Astrocyte of the spinal cord (primary cell): ENCODE measurements at places on chromosomes 5 and 9.

DNA sequence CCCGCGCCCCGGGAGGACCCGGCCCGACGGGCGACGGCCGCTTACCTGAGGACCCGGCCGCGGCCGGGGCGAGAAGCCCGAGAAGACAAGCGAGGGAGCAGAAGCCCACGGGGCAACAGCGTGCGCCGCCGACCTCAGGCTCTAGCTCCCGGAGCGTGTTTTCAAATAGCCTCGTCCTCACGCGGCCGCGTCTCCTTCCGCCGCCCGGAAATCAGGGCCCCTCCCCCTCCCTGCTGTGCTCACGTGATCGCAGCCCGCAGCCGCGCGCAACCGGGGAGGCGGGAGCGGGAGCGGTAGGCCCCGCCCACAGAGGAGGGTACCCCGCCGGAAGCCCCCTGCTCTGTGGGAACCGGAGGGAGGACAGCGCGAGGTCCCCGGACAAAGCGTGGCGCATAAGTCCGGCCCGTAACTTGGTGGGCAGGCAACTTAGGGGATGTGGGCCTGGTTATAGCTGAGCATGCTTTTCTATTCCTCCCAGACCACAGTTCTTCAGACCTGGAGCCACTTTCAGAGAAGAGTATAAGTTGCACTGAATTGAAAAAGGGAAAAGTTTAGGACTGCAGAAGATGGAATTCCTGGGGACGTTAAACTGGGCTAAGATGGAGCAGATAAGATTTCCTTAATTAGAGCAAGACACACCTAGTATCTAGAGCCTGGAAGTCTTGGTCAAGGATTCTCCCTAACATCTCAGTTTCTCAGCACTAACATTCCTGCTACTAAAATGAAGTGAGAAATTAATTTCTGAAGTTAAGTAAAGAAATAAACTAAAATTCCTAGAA, at the start of gene TEX10:
TSS of gene TEX10 (minus strand) at position 216 of the 779 bp plus-strand sequence. CDS start 3,579 bp downstream, outside the sequence.
- peak; percentile 88 for DNase-seq

DNA sequence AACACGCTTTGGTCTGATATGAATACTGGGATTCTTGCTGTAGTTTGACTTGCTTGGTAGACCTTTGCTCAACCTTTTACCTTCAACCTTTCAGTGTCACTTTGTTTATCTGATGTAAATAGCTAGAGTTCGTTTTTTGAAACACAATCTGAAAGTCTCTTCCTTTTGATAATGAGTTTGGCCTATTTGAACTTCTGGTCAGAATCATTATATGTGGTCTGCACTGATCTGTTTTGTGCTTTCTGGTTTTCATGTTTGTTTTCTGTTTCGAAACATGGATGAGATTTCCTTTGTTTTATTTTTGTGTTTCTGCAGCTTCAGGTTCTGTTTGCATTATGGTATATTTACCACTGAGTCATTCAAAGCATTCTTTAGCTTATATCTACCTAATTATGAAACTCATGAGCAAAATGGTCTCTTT, 217.5 kb downstream of the GABBR2 start:
- no peak for DNase-seq

GRCh38 chr9:27726244-27727081, 153.2 kb upstream of the C9orf72 start:
- DNase-seq: peak; percentile 71

GRCh38 chr5:64180661-64181343, 15.2 kb downstream of the RNF180 start:
- DNase-seq: peak; percentile 4
